ENCODE measurements at places on chromosomes 5 and 9. TPM values are rescaled to one million over a fixed set of nuclear protein-coding genes. Genes with fewer than 3 reads are reported as not detected.

The CTSL gene
- 70.1 TPM for total RNA-seq

- DNase-seq: no peak
Measured at GRCh38 chr9:27204578-27204977, 92.4 kb downstream of the EQTN start.

DNA sequence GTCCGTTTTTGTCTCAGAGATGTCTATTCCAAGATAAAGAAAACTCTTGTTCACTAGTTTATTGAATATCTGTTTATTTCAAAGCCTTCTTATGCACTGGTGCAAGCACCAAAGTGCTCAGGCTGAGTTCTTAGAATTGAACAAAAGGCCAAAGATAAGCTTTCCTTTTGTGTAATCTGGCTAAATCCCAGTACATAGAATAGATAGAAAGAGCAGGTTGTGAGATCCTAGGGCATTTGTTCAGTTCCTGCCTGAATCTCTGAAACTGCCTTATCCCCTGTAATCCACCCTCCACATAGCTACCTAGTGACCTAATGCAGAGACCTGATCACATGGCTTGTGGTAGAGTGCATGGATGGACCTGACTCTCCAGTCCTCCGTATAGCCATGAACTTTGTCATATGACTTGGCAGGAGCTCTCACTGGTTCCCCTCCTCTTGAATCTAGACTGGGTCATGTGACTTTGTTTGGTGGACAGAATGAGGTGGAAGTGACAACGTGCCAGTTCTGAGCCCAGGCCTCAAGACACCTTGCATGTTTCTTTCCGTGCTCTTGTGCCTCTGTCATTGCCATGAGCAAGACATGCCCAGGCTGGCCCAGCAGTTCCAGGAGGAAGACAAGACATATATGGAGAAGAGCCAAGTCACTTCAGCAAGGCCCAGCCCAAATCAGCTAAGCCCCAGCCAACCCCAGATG lies 139.3 kb upstream of the SHB start:
- DNase-seq: no peak

DNA sequence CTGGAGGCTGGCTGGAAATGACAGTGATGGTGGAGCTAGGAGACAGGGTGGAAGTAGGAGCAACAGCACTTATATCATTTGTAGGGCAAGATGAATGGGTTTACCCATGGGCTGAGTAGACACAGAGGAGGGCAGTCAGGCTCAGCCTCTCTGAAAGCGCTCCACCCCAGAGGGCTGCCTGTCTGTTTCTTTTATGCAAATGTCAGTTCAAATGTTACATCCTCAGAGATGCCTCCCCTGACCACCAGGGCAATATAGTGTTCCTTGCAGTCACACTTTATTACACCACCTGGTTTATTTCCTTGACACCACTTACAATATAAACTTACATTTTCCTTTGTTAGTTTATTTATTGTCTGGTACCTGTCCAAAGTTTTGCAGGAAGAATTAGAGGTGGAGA lies 159.5 kb upstream of the IL12B start:
- no peak for DNase-seq

GRCh38 chr9:26163931-26164330 lies 485.7 kb upstream of the TUSC1 start:
- no peak for DNase-seq

DNA sequence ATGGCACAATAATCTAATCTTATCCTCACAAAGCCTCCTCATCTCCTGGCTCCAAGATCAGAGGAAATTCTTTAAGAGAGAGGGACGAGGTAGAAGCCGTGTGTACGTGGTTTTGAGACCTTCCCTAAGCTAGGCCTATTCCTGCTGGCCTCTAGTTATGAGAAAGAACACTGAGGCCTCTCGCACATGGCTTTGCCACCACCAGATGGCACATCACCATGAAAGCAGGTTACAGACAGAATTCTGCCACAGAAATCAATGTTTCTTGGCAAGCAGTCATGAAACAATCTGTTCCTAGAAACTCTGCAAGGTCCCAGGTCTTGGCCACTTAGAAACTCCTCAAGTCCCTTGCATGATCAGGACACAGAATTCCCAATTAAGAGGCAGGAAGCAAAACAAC lies 268.2 kb upstream of the TAS2R1 start:
- peak; percentile 68 for DNase-seq

All from tongue (tissue), 3 donors.